ENCODE measurements at places on chromosomes 3 and 15.

DNA sequence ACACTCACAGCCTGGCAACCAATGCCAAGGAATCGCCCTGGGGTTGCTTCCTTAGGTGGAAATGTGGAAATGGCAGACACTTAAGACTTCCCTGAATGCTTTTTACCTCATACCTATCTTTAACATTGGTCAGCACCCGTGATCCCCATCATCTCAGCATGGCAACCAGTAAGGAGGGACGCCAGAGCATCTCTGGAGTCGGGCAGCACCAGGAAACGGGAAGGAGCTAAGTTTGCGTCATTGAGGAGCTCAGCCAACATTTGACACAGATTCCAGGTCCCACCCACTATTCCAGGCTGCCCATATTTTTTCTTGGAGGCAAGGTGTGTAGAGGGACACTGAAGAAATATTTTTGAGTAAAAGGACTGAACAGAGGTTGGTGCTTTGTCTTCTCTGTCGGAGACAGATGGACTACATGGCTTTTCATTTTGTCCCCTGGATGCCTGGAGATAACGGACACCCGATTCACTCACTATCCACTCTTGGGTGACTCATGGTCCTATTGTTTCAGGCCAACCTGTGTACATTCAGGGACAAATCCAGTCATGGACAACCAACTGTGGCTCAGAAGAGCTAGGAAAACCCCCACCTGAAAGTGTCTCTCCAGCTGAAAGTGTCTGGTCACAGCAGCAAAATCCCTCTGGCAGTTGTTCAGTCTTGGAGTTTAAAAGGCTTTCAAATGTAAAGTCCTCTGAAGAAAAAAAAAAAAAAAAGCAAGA lies 70.4 kb upstream of the OXTR start:
- DNase-seq: no peak

- DNase-seq: no peak
Observed at GRCh38 chr3:143445118-143445517, 325.5 kb downstream of the CHST2 start.

GRCh38 chr3:157059181-157059580 lies 100.8 kb downstream of the CCNL1 start:
- DNase-seq: no peak

GRCh38 chr15:72492733-72493132 lies 18.6 kb downstream of the ARIH1 start:
- DNase-seq: no peak

- DNase-seq: no peak
Observed at GRCh38 chr3:146091397-146091796, 69.6 kb downstream of the PLOD2 start.

DNA sequence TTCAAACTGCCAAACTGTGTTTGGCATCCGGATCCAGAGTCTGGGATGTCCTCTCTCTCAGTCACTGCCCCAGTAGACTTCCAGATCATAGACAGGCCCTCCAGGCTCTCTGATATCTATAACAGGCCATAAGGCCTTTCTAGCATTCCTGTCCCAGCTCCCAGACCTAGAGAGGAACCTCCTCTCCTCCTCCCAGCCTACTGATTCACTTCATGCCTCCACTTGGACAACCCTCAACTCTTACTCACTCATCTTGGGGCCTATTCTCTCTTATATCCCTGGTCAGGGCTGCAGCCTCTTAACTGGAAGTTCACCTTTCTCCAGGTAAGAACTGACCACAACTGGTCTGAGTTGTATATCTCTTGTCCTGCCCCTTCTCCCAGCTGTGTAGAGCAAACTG lies 253.7 kb upstream of the TRIM42 start:
- DNase-seq: no peak

DNA sequence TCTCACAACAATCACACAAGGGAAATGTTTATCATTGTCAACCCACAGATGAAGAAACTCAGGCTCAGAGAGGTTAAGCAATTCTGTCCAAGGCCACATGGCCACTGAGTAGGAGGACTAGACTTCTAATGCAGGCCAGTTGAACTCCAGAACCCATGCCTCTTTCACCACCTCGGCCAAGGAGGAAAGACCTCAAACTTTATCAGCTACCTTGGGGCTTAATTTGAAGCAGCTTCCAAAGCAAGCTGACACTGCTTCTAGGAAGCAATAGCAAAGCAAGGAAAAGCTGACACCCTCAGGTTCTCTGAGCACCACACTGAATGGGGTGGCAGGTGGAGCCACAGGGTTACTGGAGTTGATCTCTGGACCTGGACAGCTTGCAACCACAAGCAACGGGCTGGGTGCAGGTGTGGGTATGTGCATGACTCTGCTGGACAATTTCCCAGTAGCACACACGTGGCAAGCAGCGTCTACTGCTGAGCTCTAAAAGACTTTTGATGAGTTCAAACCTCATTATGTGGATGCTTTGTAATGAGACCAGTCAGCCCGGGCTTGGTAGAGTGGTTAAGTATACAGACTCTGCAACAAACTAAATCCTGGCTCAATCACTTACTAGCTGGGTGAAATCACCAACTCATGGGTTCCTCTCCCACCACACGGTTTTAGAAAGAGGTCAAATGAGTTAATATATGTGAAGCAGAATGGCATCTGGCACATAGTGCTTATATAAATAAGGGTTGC lies 23.1 kb downstream of the CCNL1 start:
- DNase-seq: peak; percentile 22

- peak; percentile 19 for DNase-seq
Observed at GRCh38 chr3:158102242-158103080, 3.8 kb downstream of the SHOX2 start.

DNA sequence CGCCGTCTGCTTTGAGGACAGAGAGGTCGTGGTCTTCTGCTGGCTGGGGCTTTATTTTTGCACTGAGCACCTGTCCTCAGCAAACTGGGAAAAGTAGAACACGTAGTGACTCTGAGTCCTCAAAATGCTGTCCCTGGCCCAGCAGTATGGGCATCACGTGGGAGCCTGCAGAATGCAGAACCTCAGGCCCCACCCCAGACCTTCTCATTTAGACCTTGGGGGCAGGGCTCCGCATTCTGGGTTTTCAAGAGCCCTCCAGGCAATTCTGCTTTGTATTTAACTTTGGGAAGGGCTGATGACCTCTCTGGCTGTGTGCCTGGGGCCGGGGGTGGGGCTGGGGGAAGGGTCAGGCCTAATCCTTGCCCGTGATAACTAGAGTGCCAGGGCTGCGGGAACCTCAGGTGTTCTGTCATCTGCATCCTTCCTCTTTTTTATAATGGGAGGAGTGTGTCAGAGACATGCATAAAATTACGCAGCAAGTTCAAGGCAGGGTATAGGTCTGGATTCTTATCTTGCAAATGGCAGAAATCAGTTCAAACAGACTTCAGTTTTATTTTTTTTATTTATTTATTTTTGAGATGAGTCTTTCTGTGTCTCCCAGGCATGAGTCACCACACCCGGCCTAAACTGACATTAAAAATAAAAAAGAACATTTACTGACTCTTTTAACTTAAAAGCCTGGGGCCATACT lies 11.1 kb downstream of the SLC6A6 start:
- no peak for DNase-seq

- DNase-seq: peak; percentile 66
Observed at GRCh38 chr3:48429317-48429959, 448 bp downstream of the PLXNB1 start.

GRCh38 chr3:101836652-101837598 lies 12.4 kb upstream of the NFKBIZ start:
- peak; percentile 67 for DNase-seq

DNA sequence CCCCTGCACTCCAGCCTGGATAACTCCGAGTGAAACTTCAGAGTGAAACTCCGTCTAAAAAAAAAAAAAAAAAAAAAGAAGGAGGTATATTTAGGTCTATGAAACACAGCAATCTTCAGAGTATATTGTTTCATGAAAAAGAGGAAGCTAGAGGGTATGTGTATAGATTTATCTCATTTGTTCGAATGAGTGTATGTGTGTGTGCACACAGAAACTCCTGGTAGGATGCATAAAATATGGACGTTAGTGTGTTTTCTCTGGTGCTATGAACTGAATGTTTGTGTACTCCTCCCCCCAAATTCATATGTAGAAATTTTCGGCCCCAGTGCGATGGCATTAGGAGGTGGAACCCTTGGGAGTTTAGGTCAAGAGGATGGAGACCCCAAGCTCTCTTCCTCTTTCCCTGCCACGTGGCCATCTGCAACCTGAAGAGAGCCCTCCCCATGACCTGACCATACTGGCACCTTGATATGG lies 98.6 kb upstream of the KLF13 start:
- no peak for DNase-seq

DNA sequence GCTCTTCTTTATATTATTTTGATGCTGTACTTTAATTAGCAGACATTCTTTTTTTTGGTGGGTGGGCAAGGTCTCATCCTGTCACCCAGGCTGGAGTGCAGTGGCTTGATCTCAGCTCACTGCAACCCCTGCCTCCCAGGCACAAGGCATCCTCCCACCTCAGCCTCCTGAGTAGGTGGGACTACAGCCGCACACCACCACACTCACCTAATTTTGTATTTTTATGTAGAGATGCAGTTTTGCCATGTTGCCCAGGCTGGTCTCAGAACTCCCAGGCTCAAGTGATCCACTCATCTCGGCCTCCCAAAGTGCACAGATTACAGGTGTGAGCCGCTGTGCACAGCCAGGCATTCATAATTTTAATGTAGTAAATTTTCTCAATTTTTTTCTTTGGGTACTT lies 608.1 kb downstream of the ZNF385D start:
- no peak for DNase-seq

- no peak for DNase-seq
Observed at GRCh38 chr3:48082580-48083184, 66.5 kb upstream of the MAP4 start.

Data from tongue (tissue), 3 donors.